ENCODE measurements at places on chromosomes 5 and 9.

- DNase-seq = no peak
Observed at GRCh38 chr5:88298425-88298824, 29.8 kb upstream of the TMEM161B start.

DNA sequence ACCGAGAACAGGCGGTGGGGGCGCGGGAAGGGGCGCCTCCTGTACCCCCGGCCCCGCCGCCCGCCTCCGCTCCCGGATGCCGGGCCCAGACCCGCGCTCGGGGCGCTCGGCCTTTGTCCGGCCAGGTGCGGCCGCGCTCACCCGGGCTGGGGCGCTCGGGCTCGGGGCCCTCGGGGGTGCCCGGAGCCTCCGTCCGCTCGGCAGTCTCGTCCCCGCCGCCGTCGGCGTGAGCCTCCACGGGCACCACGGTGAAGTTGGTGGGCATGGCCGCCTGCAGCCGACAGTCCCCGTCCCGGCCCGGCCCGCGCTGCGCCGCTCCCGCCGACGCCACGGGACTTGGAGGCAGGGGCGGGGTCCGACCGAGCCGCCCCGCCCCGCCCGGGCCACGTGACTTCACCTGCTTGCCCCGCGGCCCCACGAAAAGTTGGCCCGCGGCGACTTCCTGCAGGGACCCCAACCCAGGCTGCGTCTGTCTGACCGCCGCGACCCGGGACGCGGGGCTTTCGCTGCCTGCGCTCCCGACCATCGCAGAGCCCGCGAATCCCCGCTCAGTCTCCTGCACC lies at the start of gene SLC12A7:
TSS of gene SLC12A7 (minus strand) at position 337 of the 563 bp plus-strand sequence. CDS start at position 265, 72 bp downstream.
- no peak for DNase-seq

GRCh38 chr9:135048046-135048757 lies 39.3 kb upstream of the OLFM1 start:
- DNase-seq = no peak

- DNase-seq = no peak
Observed at GRCh38 chr5:95673081-95673480, 9.7 kb downstream of the SPATA9 start.

- DNase-seq = no peak
Observed at GRCh38 chr9:121783521-121784507, 132.4 kb downstream of the DAB2IP start.

- DNase-seq = no peak
Observed at GRCh38 chr5:66720780-66721179, 124.6 kb downstream of the MAST4 start.

GRCh38 chr5:103774721-103775120 lies 212.1 kb upstream of the NUDT12 start:
- no peak for DNase-seq

DNA sequence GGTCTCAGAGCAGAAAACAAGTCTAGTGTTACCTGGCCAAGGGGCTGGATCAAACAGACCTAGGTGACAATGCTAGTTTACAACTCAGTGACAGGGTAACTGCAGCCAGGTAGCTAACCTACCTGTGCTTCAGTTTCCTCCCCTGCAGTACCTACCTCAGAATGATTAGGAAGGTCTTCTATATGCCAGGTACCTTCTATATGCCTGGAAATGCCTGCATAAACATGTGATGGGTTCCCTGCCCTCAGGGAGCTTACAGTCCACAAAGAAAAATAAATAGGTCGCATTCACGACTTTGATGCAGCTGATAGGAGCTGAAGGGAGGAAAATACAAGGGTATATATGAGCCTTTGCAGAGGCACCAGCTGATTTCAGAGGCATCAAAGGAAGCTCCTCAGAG lies 16.1 kb downstream of the LHFPL2 start:
- DNase-seq = no peak

All from NT2/D1 (cell line).